Karpas-422 (cell line): ENCODE measurements at places on chromosomes 1 and 21.
A peak's percentile ranks its signal among the peaks of the same experiment; 100 is the strongest.

- DNase-seq = no peak
Observed at GRCh38 chr1:162916407-162916806, 55.4 kb upstream of the CCDC190 start.

DNA sequence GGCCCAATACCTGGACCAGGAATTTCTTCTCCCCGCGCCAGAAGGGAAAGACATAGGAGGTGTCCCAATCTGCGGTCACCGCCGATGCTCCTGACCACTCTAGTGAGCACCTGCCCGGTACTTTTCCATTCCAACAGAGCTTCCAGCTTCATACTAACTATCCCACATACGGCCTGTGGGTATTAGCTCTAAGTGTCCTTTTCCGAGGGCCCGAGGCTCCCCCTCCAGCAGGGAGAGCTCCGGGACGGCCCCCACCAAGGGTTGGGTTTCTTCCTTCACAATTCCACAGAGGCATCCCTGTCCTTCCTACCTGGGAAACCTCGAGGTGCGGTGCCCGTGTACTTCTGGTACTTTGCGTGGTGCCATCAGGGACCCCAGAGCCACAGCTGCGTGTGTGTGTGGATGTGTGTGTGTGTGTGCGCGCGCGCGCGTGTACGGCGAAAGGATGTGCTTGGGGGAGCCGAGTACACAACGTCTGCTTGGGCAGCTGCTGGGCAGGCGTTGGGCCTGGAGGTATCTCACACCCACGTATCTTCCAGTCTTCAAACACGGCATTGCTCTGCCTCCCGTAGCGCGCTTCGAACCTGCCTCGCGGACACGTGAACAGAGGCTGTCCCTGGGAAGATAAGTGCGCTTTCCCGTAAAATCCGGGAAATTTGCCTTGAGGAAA lies 2.4 kb upstream of the SIM2 start:
- no peak for DNase-seq

- no peak for DNase-seq
Observed at GRCh38 chr21:41112740-41113692, 54.9 kb upstream of the BACE2 start.

DNA sequence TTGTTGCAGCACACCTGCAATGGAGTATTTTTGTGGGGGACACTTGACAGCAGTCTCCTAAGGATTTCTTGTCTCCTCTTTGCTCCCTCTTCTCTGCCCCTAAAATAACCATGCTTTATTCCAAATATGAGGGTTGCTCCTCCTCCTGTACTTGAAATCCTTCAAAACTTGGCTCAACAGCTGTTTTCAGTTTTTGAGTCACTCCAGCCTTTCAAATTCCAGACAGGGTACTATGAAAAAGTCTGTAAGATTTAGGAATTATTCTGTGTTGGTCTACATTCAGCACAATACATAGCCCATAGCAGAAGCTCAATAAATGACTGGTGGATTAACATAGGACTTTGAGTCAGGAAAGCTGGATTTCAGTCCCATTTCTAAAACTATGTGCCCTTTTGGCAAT lies 5.5 kb downstream of the AP4B1 start:
- DNase-seq = no peak

- DNase-seq = no peak
Observed at GRCh38 chr1:8104278-8105236, 78.4 kb upstream of the ERRFI1 start.

DNA sequence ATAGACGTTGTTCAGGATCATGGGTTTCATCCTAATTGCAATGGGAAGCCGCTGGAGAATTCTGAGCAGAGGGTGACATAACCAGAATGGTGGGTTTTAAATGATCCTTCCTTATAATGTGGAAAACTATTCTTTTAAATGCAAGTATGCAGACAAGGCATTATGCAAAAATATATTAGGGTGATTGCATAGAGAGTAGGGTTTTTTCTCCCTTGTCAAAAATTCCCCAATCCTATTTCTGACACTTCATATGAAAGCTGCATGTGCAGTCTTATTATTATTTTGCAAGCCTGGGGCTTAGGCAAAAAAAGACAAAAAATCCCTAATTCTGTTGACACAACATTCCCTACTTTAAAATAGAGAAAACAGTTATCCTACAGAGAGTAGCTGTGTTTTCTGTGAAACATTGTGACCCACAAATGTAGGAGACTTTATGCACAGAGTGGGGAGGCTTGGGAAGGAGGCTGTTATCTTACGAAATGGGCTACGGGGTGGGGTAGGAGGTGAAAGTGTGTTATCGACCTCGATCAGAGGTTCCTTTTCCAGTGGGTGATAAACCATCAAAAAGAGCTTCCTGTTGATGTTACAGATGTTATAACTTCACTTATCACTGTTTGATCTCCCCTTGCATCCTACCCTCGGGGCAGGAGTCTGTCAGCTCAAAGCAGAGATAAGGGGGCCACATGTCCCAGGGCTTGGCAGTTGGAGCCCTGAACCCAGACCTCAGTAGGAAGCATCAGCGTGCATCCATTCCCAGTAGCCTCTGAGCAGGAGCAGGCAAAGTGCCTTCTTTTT lies 27.2 kb downstream of the RHEX start:
- DNase-seq = no peak

DNA sequence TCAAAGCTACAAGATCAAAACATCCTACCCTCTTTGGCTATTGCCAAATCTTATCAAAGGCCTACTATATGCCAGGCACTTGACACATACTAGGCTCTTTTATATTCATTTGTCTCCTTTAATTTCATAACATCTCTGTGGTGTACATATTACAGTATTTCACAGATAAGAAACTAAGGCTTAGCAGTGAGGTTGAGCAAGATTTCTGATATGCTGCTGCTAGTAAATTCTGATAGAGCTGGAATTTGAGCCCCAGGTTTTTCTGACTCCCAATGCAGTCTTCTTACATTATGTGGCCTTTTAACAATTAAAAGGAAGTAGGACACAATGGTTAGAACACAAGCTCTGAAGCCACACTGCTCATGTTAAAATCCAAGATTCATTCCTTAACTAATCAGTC lies 16.8 kb downstream of the CCDC185 start:
- no peak for DNase-seq

- DNase-seq = no peak
Observed at GRCh38 chr1:6397844-6398441, 4.4 kb upstream of the ACOT7 start.

DNA sequence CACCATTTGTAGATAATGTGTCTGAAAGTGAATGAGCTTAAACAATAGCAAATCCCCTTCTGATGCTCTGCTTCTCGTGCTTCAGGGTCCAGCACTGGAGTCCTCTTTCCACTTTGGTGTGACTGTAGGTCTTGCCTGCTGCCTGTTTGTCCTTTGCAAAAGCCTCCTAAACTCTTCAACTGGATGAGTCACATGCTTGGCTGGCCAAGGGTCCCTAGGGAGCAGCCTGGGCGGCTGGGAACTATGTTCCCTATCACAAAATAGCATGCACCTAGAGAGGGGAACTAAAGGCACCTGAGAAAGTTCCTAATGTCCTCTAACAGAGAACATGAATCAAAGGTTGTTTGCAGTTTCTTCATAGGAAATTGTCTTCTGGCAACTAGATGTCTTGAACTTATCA lies 607.2 kb upstream of the PLXNA2 start:
- DNase-seq = no peak

GRCh38 chr21:45975020-45975666 lies 6.4 kb upstream of the COL6A1 start:
- DNase-seq = no peak

DNA sequence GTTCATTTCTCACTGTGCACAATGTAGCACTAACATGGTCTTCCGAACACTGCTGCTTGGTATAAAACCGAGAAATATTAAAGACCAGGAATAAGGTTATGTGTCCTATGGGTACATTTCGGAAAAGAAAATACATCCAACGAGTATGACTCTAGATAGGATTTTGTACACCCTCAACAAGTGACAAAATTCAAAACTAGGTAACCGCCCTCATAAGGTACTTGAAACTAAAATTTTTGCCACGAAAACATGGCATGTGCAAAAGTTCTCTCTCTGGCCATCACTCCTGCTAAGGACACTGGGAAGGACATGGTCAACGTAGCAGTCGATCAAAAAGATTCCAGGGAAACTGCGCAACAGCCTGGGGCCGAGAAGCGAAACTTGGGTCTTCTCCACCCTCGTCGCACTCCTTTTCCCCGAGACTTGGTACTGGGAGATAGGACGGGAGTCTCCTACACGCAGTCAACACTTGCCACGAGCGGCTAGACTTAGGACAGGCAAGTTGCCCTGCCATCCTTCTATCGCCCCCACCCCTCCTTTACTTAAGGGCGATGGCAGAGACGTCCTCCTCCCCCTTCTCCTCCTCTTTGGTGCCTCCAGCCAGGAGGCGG lies 338 bp upstream of the TOR1AIP1 start:
- no peak for DNase-seq

DNA sequence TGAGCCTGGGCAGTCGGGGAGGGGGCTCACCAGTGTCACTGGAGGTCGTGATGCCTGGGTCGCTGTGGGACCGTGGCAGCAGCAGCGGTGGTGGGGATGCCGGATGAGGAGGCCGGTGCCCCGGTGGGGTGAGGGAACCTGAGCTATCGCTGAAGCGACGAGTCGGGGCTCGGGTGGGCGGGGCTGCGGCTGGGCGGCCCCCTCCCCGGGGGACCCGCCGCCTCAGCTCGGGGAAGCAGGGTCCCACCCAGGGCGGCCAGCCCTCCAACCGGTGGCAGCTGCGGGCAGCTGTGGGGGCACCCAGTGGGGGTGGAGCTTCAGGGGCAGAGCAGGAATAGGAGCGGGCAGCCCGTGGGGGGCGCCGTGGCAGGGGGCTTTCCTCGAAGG lies 5.0 kb downstream of the ENTREP3 start:
- peak; percentile 55 for DNase-seq

DNA sequence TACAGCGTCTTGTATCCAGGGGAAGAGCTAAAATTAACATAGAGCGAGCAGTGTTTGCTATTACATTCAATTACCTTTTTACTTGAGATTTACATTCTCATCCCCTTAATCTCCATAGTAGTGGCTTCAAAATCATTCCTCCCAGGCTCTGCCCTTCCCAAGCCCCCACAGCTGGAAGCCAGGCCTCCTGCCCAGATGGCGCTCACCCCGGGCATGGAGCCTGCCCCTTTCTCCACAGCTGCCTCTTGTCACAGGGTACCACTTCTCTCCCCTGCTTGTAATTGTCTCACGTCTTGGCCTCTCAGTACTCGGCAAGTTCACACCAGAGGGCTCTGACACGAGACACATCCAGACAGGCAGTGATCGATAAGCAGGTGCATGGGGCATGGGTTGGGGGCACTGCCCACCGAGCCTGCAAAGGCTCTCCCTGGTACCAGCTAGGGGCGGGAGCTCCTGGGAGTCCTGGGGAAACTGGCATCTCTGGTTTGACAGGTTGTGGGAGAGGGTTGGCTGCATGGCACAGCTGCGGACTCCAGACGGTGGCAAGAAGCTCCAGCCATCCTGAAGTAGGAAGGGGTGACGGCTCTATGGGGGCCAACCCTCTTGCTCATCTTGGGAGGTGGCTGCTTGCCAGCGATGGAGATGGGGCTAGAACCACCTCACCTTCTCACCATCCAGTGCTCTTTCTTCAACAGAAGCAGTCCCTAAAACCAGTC lies 20.1 kb downstream of the CASZ1 start:
- DNase-seq = no peak

DNA sequence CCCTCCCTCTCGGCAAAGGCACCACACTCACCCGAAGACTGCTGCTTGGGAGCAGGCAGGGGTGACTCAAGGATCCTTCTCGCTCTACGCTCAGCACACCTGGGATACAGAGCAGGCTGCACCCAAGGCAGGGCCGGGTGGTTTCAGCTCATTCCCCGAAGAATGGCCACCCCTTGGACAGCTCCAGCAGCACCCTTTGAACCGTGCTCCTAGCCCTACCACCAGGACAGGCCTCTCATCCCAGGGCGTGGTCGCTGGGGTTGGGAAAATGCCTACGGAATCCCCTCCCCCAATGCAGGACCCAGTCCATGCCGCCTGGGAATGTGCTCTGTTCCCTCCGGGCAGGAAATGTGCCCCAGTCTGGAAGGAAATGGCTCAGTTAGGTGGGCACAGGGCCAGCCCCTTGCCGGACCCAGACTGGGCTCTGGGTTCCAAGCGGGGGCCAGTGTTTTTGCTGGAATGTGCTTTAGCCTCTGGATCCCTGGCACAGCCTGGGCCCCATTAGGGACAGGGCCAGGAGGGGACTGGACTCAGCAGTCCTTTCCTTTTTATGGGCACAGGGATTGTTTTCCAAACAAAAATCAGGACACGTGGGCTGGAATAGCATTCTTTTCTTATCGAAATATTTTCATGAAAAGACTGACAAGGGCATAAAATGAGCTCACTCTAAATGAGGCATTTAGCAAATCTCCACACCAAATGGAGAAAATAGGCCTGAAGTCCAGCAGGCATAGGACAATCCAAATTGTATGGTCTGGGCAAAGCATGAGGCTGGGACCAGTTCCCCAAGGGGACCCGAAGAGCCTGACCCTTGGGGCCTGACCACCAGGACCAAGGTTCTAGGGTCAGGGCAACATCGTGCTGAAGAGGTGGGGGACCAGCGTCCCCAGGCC lies 7.3 kb downstream of the TMEM82 start:
- no peak for DNase-seq

- DNase-seq = no peak
Observed at GRCh38 chr1:241964550-241965282, 7.1 kb downstream of the BECN2 start.

DNA sequence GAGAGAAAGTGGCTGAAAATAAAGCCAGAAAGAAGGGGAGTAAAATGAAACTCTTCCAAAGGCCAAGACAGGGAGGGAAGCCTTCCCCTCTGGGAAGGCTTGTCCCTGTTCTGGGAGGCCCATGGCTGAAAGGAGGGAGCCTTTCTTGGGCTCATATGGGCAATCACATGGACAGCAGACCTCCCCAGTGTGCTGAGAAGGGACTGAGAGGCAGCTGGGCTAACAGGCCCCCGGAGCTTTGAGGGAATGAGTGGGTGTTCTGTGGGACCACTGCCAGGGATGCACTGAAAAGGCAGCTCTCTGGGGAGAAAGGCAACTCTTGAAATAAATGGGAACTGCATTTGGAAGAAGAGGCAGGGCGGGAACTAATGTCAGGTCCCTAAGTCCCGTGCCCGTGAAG lies 39.1 kb downstream of the KANK4 start:
- no peak for DNase-seq
